ENCODE measurements at places on chromosomes 12 and 14.

GRCh38 chr12:131203666-131204415, 250.1 kb downstream of the ADGRD1 start:
- DNase-seq: no peak

DNA sequence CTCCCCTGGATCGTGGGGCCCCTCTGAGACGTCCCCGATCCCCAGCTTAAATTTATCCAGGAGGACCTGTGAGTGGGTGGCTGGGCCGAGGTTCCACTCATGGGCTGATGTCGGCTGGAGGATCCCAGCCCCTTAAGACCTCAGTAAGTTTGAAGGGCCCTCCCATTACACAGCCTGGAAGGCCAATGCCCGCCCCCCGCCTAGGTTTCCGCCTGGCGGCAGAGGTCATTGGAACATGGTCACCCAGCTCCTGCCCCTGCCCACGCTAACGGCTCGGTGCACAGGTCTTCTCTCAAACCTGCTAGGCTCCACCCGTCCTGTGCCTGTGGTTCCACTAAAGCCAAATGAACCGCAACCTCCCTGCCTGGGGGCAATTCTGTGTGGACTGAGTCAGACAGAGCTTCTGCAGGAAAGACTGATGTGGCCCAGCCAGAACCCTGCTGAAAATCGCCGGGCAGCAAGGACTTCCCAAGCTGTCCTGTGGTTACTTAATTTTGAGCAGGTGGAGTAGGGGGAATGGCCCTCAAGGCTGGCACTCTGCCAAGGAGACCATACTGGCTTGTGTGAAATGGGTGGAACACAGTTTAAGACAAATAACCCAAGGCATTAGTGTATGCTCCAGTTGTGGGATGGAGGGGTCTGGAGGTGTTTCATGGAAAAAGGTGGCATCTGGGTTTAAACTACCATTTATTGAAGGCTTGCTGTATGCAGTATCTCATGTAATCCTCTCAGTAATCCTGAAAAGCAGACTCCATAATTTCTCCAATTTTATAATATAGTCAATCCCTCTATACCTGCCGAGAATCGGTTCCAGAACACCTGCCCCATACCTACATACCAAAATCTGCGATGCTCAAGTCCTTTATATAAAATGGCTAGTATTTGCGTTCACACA, 903 bp upstream of the NT5DC3 start:
- DNase-seq: peak; percentile 57

GRCh38 chr12:4478933-4479332, 33.3 kb upstream of the FGF6 start:
- no peak for DNase-seq

DNA sequence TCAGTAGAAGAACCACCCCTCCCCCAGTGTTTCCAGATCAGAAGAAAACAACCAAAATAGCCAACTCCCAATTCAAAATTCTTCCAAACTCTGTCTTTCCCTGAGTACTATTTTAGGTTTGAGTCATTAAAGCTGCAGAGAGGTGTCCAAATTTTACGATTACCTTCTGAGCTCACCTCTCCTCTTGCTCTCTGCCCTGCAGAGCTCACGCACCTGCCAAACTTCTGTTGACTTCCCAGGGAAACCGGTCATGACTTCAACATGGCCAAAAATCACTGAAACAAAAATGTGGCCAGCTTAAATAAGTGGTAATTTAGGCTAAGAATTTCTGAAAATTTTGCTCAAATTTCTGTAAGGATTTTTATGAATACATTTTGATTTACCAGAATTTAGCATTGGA, 70.9 kb upstream of the OTX2 start:
- no peak for DNase-seq

- no peak for DNase-seq
Measured at GRCh38 chr12:83759906-83760305, 1073.2 kb downstream of the TMTC2 start.

- DNase-seq: no peak
Measured at GRCh38 chr12:89521364-89522223, 3.0 kb downstream of the GALNT4 start.

GRCh38 chr14:50082308-50082742, 34.0 kb downstream of the VCPKMT start:
- peak; percentile 61 for DNase-seq

DNA sequence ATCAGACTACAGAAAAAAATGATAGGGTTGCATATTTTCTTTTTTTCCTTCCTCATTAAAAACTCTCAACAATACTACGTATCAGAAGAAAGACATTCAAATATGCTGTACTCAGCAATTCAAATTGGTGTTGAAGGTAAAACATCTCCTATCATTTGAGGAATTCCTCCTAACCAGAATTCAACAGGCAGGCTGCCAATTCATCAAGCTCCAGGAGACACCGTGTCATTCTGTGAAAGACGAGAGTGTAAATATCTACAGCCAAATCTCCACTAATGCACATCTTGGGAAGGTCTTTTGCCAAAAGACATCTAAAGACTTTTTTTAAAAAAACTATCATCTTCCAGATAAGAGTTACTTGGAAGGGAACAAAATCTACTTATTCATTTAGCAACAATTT, 26.6 kb downstream of the NT5DC3 start:
- DNase-seq: no peak

- no peak for DNase-seq
Measured at GRCh38 chr14:99716850-99717681, 33.0 kb downstream of the CYP46A1 start.

GRCh38 chr12:122876731-122877130, 19.2 kb downstream of the VPS37B start:
- no peak for DNase-seq

GRCh38 chr14:69619012-69619411, 7.6 kb downstream of the SUSD6 start:
- no peak for DNase-seq

- no peak for DNase-seq
Measured at GRCh38 chr14:26190646-26191045, 407.2 kb downstream of the NOVA1 start.

GRCh38 chr14:87526731-87527130, 466.3 kb downstream of the GALC start:
- DNase-seq: no peak

- DNase-seq: no peak
Measured at GRCh38 chr14:36617824-36618223, 35.4 kb upstream of the NKX2-8 start.

DNA sequence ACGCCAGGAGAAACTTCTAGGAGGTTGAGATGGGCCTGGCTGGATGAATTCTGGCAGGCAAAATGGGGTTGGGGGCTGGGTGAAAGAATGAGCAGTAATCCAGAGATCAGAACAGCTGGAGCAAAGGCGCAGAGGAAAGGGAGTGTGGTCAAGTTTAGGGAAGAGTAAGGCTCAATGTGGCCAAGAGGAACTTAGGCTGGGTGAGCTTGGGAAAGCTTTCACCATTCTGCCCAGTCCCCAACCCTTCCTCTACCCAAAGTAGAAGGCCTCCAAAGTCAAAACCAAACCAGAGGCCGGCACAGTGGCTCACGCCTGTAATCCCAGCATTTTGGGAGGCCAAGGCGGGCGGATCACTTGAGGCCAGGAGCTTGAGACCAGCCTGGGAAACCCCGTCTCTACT, 10.2 kb upstream of the RABGGTA start:
- DNase-seq: no peak

GRCh38 chr14:88667555-88668273, 104.9 kb downstream of the ZC3H14 start:
- peak; percentile 40 for DNase-seq

DNA sequence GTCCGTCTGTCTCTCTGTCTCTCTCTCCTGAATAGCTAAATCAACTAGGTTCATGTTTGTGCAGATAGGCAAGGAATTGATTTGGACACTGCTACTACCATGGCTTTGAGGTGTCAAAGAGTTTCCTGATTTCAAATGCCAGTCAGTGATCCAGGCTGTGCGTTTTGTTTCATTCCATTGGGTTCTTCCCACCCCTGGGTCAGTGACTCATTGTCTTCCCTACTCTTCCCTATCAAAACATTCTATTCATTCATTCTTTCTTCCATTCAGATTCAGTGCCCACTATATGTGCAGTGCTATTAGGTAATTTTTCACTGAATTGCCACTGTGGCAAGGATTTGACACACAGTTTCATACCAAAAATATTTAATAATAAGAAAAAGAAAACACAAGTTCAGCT, 50.4 kb downstream of the RPH3A start:
- no peak for DNase-seq

DNA sequence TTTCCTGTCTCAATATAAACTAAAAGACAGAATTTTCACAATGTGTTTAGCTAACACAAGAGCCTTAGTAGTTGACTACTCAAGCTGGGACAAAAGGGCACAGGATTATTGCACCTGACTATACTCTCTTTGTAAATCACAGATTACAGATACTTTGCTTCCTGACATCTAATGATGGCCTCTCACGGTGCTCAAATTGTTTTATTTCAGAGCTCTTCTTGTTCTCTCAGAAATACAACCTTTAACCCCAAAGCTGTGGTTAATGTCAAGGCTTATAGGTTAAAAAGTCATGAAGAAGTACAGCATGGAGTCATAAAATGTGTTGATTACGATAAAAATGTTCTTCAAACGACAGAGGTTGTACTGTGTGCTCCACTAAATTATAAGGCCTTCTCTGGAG, 89.9 kb upstream of the CPNE8 start:
- no peak for DNase-seq

GRCh38 chr12:54725233-54725843, 77.2 kb upstream of the DCD start:
- DNase-seq: no peak

GRCh38 chr14:38951451-38951850, 151.6 kb downstream of the SEC23A start:
- DNase-seq: no peak

Data from stimulated activated CD4-positive, alpha-beta T cell treated with anti-CD3 and anti-CD28 coated beads, Interleukin-15, amount 100 ng/mL, for 24 hours (primary cell).